Hematopoietic multipotent progenitor cell (in vitro differentiated cells): ENCODE measurements at places on chromosomes 2 and 18. TPM values are rescaled to one million over a fixed set of nuclear protein-coding genes. Genes with fewer than 3 reads are reported as not detected.

Gene FBXO36
- 1.9 TPM for total RNA-seq

Gene SPP2
- total RNA-seq = not detected

Gene GCKR
- under 0.01 TPM for total RNA-seq

Gene SLC38A11
- not detected for total RNA-seq

Gene MYCN
- 94.3 TPM for total RNA-seq

Gene KCNS3
- not detected for total RNA-seq

Gene CACNB4
- 0.54 TPM for total RNA-seq

Gene L3MBTL4
- total RNA-seq = 8.1 TPM

DNA sequence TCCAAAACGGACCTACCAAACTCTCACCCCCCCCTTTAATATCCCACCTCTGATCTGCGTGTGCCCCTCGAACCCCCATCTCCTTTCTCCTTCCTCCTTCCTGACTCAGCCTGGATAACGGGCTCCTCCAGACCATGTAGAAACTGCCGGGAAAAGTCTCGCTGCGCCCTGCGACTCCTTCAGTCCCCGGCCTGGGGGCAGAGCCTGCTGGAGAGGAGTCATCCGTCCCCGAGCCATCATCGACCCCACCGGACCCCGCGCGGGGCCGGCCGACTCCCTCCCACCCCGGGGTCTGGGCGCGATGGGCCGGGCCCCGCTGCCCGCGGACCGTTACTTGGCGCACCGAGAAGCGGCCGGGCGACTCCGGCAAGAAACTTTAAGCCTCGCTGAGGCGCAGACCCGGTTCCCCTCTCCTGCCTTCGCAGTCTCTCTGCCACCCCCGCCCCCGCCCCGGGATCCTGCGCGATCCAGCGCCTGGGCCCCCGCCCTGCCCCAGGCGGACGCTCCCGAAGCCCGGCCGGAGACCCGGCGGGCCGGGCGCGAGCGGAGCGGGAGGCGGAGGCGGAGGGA is 3.4 kb downstream of the ZEB2 start:
- DNase-seq = no peak

DNA sequence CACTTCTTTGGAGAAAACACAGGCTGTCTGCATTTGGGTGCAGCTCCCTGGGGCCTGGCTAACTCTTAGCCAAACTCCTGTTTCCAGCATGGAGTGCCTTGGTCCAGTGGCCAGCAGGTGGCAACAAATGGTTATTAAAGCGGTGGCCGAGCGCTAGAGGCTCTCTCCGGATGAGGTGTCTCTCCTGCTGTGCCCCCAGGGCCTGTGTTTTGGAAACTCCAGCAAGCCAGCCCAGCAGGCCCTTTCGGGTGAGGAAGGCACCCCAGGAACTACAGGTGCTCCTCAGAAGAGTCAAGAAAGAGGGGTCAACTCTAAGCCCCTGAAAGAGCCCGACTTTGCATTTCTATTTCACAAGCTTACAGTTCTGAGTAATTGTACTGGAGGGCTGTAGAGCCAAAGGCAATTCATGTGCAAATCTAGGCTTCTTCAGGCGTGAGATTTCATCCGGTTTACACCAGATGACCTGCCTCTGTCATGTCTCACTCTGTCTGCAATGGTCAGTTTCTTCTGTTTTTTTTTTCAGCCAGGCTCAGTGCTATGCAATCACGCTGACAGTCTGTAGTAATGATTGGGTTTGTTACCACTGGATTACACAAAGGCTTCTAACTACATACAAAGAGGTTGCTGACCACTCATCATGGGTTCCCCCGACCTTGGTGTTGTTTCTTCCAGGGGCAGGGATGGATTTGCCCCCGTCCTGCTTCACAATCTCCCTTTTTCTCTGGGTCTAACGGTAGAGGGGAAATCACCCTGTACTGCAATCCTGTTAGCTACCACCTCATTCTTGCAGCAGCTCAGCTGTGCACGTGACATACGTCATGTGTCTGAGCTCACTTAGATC is 7.6 kb upstream of the CHRNA1 start:
- DNase-seq = peak; percentile 48

DNA sequence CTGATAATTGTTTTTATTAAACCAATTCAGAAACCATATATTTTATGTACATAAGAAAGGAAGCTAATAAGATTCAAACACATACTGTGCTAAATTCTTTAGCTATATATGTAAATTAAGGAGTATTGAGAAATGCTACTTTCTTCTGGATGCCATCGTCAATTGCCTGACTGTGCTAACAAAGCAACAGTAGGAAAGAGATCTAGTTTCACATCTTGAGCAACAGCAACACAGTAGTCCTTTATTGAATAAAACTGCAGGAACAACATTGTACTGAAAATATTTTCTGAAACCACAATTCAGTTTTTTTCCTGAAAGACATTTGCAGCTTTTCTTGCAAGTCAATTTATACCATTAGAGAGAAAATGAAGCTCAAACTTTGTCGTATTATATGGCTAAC is 1404.9 kb upstream of the SLC39A10 start:
- no peak for DNase-seq

- no peak for DNase-seq
These were observed 122.8 kb upstream of the MSH6 start for GRCh38 chr2:47660168-47660567.

DNA sequence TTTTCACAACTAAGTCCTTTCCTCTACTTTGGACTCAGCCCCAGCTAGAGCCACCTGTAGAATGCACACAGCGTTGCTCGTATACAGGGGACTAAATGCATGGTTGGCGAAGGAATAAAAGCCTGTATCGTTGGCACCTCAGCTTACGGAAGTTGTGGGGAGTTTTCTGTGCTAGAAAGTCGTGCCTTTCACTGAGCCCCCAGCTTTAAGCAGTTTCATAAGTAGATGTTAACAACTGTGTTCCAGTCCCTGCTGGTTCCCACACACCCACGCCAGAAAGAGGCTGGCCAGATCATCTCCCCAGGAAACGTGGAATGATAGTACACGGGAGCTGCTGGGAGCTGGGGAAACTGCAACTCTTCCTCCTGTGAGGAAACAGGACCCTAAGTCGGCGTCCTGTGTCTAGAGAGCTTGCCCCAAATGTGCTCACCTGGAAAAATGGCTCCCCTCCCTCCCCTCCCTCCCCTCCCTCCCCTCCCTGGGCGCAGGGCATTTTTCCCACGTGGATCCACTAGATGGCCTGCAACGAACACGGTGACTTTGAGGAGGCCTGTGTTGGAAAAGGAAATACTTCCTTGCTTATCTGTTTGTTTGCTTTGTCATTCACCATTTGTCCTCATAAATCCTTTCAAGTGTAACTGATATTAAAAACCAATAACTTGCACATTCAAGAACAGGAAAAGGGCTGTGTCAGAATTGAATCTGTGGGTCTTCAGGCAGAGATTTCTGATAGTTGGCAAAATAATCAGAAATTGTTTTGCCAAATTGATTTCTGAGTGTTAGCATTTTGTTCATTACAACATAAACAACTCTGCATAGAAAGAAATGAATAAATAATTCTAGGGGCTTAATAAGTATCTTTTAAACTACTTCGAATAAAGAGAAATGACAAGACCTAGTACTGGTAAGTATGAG is 43.9 kb upstream of the RFX8 start:
- DNase-seq = no peak

- no peak for DNase-seq
These were observed 594.0 kb upstream of the VRK2 start for GRCh38 chr2:57452634-57453033.

- no peak for DNase-seq
These were observed 614 bp upstream of the COQ10B start for GRCh38 chr2:197452754-197453122.

DNA sequence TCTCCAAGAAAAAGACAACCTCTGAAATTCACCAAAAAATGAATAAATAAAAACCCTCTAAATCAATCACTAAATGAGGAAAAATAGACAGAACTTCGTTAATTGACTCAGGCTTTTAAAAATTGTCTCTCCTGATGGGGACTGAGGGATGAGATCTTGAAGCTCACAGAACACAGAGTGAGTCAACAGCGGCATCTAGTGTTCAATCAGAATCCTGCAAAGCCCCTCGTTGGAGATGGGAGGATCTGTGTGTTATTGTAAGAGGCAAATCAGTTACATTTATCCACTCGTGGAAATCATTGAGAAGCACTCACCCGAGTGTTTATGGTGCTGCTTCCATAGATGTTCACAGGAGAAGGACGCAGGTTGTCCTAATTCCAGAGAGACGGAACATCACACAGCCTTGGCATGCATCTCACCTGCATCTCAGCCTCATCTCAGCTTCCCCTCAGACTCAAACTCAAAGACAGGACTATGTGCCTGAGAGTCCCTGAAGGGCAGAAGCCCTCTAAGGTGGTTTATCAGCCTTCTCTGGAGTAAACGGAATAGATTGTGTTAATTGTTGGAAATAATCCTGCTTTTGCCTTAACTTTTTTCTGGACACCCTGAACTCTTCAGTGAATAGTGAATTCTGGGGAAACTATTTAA is 82.0 kb downstream of the MREG start:
- peak; percentile 80 for DNase-seq

DNA sequence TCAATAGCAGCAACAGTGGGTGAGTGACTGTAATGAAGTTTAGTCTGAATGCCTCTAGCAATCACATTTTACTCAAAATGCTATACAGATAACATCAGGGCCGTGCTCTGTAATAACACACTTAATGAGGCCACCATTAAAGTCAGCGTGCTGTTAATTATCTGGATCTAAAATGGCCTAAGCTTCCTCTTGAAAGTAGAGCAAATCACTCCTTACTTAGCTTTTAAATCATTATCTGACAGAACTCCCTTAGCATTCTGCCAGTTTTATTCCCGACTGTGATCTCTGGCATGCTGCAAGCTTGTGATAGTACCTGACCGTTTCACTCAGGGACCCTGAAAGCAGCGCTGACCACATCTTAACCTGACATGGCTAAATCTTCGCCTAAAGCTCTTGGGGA is 9.0 kb downstream of the RPS7 start:
- no peak for DNase-seq

DNA sequence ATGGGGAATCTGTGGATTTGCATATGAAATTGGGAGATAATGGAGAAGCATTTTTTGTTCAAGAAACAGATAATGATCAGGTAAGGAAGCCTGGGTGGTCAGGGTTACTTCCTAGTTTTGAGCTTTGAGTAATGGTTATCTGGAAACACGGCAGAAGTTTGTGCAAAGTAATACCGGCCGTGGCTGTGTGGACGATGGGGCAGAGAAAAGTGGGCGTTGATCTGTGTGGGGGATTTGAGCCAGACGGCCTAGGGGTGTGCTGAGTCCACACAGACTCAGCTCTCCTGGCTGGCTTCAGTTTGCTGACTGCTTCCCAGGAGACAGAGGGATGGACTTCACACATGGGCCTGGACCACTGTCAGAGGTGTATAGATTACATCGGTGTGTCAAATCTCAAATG is 21.3 kb downstream of the LPIN1 start:
- peak; percentile 56 for DNase-seq

- DNase-seq = no peak
These were observed 397.2 kb upstream of the FANCL start for GRCh38 chr2:58638256-58638805.

DNA sequence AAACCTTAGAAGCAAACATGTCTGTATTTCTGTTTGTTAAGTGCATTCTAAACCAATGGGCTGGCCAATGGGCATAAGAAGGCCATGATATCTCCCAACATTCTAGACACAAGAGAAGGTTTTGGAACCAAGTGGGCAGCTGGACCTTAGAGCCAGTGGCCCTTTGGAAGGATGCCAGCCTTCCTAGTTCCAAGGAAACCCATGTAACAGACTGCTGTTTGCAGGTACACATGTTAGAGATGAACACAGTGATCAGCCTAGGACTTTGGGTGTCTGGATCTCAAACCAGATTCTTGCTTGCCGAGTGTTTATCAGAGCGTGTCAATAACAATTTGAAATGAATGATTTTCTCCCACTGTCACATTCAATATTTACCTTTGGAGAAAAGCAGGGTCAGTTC is 97.5 kb upstream of the COPS8 start:
- no peak for DNase-seq

DNA sequence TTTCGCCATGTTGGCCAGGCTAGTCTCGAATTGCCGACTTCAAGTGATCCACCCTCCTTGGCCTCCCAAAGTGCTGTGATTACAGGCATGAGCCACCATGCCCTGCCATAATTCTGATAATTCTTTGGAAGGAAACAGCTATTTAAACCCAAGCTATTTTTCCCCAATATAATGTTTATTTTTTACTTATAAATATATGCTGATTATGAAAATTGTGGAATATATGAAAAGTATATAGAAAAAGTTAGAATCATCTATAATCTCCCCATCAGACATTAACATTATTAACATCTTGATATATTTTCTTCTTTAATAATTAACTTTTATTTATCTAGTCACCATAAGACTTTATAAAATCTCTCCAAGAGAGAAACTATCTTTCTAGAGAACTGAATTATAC is 41.2 kb downstream of the HADHB start:
- no peak for DNase-seq

GRCh38 chr2:238843476-238843875 is 4.4 kb upstream of the TWIST2 start:
- DNase-seq = no peak

GRCh38 chr2:105574796-105575344 is 169.8 kb upstream of the NCK2 start:
- DNase-seq = no peak

DNA sequence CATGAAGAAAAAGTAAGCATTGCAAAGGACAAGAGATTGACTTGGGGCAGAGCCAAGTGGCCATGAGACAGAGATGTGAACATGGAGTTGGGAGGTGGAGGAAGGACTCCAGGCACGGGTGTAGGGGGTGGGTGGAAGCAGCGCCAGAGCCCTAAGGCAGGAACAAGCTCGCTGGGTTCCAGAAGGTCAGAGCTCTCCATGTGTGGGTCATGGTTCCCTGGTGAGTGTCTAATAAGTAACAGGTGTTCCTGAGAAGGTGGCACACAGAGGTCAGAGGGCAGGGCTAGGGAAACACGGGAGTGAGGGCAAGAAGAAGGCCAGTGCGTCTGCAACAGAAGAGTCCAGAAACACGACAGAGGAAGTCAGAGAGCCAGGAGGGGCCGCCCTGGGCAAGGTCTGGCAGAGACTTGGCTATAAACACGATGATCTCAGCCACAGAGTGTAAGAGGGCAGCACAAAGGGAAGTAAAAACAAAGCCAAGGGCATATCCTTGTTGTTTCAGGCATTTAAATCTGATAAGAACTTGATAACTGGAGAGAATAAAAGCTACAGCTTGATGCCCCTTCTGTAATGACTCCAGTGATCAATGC is 260.8 kb downstream of the TGIF1 start:
- no peak for DNase-seq

GRCh38 chr18:63831080-63831788 is 56.0 kb downstream of the SERPINB7 start:
- peak; percentile 86 for DNase-seq

GRCh38 chr18:46886893-46887292 is 30.4 kb downstream of the PIAS2 start:
- DNase-seq = no peak

GRCh38 chr2:28273751-28274150 is 118.9 kb upstream of the FOSL2 start:
- no peak for DNase-seq
